ENCODE measurements at places on chromosomes 6 and 20.

GRCh38 chr20:2280082-2280481 is 15.7 kb upstream of the TGM3 start:
- no peak for DNase-seq

DNA sequence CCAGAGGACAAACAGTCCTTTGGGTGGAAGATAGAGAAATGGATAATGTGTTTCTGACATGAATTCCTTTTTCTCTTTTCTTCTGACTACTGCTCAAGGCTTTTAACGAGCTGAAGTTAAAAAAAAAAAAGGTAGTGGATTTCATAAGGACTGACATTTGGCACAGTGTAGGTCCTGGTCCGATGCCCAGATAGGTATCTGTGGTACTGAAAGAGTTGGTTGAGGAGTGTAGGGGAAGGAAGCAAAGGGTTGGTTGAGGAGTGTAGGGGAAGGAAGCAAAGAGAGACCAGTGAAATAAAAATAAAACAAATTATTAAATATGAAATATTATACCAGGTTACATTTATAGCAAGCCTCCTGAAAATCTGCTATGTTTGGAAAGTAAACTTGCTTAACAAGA is 11.8 kb downstream of the UTRN start:
- no peak for DNase-seq

DNA sequence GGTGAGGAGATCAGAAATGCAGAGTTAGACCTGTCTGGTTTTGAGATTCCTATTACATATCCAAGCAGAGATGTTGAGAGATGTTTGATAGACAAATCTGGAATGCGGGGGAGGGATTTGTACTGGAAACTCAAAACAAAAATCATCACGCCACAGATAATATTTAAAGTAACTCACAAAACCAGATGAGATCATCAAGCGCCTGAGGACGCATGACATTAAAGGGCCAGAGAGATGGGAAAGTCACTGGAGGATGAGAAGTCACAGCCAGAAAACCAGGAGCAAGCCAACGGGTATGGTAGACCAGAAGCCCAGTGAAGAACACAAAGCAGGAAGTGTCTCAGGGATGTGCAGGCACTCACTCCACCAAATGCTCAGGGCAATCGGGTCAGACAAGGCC is 87.7 kb downstream of the DLL1 start:
- DNase-seq = no peak

GRCh38 chr20:35174458-35175216 is 2.8 kb downstream of the PROCR start:
- no peak for DNase-seq

DNA sequence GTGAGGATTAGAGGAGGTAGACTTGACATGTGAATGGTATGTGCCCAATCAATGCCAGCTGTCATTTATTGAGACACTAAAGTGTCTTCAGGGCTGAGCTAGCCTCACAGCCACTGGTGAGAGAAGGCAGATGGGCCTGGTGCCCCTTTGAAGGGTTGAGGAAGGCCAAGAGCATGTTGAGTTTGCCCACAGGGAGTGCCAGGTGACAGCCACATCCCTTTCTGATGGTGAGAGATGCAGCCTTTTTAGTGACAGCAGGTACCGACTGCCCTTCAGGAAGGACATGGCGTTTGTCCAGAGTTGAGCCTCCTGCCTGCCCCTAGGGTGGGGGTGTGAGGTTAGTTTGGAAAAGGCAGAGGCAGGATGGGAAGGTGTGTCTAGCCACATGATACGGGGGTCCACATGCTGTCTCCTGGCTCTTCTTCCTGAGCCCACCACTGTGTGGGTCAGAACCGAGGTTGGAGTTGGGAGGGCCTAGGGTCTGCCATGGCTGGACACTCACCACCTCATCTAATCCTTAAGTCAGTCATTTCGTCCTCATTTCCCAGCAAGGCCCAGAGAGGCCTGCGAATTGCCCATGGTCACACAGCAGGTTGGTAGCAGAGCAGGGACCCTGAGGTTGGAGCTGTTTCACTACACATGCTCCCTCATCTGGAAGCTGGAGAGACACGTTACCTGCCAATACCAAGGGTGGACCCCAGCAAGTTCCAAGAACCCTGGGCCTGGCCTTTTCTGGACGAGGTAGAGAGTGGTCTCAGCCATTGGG is 32.5 kb downstream of the SPDEF start:
- DNase-seq = no peak

DNA sequence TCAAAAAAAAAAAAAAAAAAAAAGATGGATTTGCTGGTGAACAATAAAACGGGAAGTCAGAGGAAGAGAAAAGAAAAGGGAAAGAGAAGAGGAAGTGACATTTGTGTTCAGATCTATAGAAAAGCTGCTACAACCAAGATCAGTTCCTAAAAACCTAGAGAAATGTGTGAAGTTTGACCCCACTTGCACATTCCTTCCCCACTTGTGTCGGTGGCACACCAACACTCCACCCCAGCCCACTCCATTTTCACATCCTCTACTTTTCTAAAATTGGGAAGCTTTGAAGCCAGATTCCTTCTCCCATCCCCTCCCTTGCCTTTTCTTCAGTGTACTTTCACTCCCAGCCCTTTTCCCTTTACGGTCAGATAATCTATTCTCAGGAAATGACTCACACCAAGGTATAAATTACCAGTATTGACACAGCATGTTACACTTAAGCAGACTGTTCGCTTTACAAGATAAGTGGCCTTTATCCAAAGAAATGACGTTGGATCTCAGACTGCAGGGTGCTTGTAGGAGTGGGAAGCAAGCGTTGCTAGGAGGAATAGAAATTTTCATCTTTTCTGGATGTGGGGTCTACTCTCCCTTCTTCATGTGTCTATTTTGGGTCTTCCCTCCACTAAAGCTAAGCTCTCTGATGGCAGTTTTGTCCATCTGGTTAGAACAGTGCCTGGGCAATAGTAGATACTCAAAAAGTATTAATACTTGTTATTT is 92.5 kb upstream of the ADGRF1 start:
- DNase-seq = no peak

Measured in stimulated activated naive B cell treated with anti-CD40 and anti-IgM and Interleukin-4, amounts not matched to agents 10 μg/mL and 1 μg/mL and 100 μg/mL, for 72 hours (primary cell).